ENCODE measurements at places on chromosomes 4 and X.

- no peak for DNase-seq
Measured at GRCh38 chr4:127224556-127224955, 408.2 kb upstream of the INTU start.

GRCh38 chrX:11287505-11287904 lies 5.7 kb upstream of the AMELX start:
- no peak for DNase-seq

DNA sequence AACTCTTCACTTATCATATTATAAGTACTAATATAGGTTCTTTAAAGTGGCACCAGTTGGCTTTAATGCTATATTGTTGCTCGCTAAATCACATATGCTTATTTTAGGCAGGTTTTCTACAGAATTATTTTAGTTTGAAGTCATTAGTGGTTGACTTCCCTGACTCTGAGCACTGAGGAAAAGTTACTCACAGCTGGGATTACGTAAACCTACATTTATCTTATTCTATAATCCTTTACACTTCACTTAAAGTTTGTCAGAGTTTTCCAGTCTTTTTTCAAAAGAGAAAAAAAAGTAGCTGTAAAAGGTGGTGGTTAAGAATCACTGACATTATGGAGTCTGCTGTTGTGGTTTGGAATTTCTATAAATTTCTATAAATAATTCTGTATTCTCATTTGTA lies 5.8 kb downstream of the UGT2B4 start:
- no peak for DNase-seq

DNA sequence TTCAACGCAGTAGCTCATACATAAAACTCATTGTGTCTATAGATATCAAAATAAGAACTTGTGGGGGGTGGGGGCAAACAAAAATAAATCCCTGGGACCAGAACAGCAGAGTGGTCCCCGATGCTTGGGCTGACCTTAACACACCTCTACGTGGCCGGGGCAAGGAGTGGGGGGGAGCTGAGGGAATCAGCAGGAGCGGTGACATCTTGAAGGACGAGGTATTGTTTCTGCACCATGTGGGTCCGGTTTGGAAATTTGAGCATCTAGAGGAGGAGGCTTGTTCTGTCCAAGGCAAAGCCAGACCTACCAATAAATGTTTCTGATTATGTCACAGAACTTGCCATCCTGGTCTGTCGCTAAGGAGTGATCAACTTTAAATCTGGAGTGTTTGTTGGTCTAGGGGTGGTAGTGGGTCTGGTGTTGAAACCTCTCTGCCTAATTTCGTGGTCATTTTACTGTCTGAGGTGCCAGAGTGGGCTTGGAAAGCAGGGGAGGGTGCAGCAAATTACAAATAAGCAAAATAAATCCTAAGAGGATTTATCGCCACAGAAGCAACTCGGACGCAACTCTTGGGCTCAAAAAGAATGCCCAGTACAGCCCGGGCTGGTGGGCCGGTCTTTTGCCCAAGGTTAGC lies 774 bp upstream of the RAPGEF2 start:
- DNase-seq = no peak

DNA sequence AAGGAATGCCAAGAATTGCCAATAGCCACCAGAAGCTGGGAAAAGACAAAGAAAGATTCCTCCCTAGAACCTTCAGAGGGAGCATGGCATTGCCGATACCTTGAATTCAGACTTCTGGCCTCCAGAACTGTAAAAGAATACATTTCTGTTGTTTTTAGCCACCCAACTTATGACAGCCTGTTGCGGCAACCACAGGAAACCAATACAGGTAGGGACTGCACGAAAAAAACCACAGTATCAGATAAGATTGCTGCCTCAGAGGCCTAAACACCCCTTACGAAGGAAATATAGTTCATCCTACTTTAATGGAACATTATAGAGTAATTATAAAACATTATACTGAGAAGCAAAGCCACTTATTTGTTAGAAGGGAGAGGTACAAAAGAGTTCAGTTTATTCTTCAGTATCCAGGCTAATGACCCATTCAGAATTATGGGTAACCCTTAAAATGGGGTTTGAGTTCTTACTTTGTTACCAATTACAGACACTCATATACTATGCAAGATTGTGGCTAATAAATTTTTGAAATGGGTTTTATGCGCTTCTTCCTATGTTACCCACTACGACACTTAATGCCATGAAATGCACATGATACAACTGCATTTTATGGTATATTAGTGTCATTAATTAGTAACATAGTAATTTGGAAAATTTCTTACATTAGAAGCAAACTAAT lies 37.4 kb upstream of the SMIM10L2A start:
- no peak for DNase-seq

DNA sequence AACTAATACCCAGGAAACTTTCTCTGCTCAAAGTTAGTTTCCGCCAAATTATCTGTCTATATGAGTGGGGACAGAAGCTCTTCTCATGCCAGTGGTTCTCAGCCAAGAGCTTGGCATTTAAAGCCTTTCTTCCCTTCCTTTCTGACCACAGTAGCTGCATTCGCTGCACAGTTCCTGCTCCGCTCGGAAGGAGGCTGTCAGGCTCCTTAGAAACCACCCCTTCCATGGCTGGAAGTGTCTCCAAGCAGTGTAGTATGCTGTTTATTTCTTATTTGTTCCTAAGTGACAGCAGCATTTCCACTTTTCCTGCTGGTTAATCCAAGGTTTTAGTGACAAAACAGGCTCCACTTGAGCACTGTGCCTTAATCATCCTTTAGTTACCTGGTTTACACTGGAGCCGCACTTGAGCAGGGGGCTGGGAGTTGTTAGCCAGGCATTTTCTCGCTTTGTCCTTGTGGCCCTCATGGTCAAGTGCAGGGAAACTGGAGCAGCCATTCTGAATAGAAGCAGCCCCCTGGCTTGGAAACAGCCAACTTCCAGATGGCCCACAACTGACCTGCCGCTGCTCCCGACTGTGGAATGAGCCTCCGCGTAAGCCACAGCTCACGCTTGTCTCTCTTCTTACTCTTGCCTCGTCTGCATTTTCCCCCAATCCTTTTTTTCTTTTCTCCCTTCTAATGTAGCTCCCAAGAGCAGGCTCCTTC lies 739.4 kb upstream of the TENM3 start:
- DNase-seq = no peak

DNA sequence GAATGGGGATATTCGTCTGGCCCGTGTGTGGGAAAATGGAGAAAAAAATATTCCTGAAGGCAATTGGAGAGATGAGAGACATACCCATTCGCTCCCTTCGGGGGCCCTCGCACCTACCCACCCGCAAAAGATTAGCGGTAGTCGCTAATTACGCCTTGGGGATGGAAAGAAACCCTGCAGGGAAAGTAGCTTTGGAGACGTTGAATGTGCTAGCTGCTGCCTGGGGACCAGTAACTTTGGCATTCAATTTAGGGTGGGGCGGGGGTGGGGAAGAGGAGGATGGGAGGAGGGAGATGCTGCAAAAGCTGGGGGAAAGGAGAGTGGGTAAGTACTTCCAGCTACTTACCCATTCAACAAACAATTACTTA lies 407 bp upstream of the ZC4H2 start:
- DNase-seq = no peak

- DNase-seq = peak; percentile 68
Measured at GRCh38 chr4:10115797-10116568, 616 bp downstream of the WDR1 start.

DNA sequence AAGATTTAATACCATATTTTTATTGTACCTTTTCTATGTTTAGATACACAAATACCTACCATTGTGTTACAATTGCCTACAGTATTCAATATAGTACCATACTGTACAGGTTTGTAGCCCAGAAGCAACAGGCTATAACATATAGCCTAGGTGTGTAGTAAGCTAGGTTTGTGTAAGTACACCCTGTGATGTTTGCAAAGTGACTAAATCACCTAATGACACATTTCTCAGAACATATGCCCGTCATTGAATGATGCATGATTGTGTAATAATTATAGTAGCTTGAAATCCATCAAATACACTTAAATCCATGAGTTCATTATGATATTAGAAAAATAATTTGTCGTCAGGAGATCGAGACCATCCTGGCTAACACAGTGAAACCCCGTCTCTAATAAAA lies 30.8 kb downstream of the GAB3 start:
- DNase-seq = no peak

DNA sequence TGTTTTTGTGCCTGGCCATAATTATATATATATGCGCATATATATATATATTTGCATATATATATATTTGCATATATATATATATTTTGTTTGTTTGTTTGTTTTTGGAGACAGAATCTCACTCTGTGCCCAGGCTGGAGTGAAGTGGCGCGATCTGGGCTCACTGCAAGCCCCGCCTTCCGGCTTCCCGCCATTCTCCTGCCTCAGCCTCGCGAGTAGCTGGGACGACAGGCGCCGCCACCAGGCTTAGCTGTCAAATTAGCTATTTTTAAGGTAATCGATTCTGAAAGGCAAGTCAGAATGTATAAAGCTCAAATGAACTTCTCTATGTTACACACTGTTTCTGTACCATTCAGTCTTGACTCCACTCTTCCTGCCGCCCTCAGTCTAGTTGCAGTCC lies 273.3 kb downstream of the TRIML1 start:
- no peak for DNase-seq

All from LoVo (cell line).